ENCODE measurements at places on chromosomes 4 and X. TPM values are rescaled to one million over a fixed set of nuclear protein-coding genes. Genes with fewer than 3 reads are reported as not detected.
A peak's percentile ranks its signal among the peaks of the same experiment; 100 is the strongest.

NLRP2B gene
- not detected for total RNA-seq

SMIM31 gene
- total RNA-seq, result not detected

PNMA6F gene
- not detected for total RNA-seq

RBM46 gene
- not detected for total RNA-seq

INTU gene
- total RNA-seq, result 7.9 TPM

EXOC1 gene
- 39.6 TPM for total RNA-seq

SMIM14 gene
- total RNA-seq, result 39.9 TPM

CT45A8 gene
- not detected for total RNA-seq

PAGE4 gene
- not detected for total RNA-seq

TMEM35A gene
- total RNA-seq, result 1.1 TPM

FGD1 gene
- total RNA-seq, result 8.2 TPM

LEF1 gene
- total RNA-seq, result 10.0 TPM

BST1 gene
- 0.80 TPM for total RNA-seq

EREG gene
- 46.5 TPM for total RNA-seq

DNA sequence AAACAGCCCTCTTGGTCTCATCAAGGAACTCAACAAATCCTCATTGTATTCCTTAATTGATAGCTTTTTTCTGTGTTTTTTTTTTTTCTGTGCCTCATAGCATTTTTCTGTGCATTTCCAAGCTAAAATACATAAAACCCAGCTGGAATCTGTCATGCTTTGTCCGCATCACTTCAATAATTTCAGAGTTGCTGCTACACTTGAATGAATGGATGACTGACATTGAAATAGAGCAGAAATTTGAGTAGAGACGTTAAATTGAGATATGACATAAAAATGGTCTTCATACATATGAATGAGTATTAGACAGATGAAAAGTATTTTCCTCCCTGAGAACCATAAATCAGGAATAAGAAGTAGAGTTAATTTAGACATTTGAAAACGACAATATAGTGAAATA lies 593.2 kb downstream of the TMA16 start:
- no peak for ATAC-seq

DNA sequence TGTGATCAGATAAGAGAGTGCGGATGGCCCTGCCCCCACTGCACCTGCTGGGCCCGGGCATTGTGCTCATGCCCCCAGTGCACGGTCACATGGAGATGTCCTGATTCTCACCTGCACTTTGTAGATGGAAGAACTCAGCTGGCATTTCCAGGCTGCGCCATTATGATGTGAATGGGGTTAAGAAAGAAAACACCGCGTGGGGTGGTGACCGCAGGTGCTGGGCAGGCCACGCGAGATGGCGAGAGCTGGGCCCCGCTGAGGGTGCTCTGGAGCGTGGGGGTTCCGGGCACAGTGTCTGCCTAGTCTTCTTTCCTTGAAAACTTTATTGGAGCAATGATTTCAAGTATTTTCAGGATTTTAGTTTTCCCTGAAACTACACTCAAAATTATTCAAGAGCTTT lies 17.8 kb upstream of the HGFAC start:
- no peak for ATAC-seq

- ATAC-seq, result no peak
Measured at GRCh38 chr4:84150177-84150576, 348.9 kb downstream of the NKX6-1 start.

- no peak for ATAC-seq
Measured at GRCh38 chr4:85867271-85867670, 392.3 kb downstream of the ARHGAP24 start.

DNA sequence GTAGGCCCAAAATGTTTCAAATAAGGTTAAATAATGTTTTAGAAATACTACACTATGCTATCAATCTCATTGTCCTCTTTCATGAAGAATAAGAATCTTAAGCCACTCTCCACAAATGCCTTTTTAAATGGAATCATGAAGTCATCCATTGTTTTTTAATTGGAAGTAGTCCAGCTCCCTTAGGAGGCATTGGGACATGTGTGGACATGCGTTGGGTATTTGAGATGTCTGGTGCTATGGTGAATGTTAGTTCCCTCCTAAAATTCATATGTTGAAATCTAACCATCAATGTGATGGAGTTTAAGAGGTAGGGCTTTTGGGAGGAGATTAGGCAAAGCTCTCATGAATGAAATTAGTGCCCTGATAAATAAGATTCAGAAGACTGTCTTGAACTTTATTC lies 289.0 kb downstream of the C4orf33 start:
- peak; percentile 77 for ATAC-seq

DNA sequence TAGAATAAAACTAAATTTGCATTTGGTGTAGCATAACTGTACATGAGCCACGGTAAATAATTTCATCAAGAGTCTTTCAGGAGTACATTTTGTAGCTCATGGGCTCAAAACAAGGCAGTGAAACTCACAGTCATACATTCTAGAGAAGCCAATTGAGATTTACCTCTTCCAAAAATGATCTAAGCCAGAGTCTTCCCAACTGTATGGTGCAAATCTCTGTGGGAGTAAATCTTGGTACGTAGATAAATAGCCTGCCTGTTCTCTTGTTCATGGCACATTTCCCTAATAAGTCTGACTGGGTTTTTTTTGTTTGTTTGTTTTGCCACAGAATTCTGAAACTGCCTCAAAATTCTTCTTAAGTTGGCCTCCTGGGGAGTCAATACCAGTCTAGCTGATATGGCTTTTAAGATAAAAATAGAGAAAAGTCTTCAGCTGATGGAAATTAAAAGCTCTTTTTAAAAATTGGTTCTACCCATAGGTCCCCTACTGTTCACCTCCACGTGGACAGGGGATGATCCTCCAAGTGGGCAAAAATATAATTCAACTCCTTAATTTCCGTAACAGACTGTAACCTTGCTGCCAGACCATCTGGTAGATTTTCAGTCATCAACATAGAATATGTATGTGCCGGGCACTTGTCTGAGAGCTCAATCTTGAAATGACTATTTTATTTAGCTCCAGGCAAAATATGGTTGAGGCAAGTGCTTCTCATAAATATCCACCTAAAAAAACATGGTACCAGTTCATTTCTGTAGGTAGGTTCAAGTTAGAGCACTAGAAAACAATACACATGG lies 365.4 kb downstream of the PDHA2 start:
- ATAC-seq, result no peak

- ATAC-seq, result no peak
Measured at GRCh38 chr4:176838601-176839433, 46.1 kb upstream of the VEGFC start.

DNA sequence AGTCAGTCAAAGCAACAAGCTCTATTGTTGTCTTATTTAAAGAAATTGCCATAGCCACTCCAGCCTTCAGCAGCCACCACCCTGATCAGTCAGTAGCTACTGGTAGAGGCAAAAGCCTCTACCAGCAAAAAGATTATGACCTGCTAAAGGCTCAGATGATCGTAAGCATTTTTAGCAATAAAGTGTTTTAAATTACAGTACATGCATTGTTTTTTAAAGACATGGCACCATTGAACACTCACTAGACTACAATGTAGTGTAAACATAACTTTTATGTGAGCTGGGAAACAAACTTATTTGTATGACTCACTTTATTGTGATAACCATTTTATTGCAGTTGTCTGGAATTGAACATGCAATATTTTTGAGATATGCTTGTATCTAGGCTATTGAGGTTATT lies 32.3 kb upstream of the DYNLT3 start:
- no peak for ATAC-seq

GRCh38 chrX:134600714-134601113 lies 57.6 kb downstream of the PLAC1 start:
- ATAC-seq, result no peak

DNA sequence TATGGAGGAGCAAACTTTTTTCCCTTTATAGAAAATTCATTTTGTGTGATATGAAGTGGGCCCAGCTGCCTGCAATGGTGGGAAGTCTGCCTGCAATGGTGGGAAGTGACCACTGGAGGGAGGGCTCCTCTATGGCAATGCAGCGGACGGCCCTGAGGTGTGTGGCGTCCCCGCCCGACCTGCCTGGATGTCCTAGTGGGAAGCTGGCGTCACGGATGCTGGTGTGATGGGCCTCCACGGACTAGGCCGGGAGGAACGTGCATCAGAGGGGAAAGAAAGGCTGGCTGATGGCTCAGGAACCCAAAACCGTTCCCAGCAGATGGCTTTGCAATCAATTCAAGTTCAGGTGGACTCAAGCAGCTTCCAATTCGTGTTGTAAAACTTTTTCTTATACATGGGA lies 177.9 kb downstream of the AFAP1 start:
- peak; percentile 55 for ATAC-seq

- no peak for ATAC-seq
Measured at GRCh38 chr4:74942918-74943253, 10.0 kb downstream of the PARM1 start.

GRCh38 chr4:143382596-143382995 lies 45.9 kb downstream of the GAB1 start:
- no peak for ATAC-seq

- no peak for ATAC-seq
Measured at GRCh38 chr4:147578593-147578992, 38.6 kb upstream of the TMEM184C start.

GRCh38 chr4:60266505-60266904 lies 933.6 kb upstream of the ADGRL3 start:
- ATAC-seq, result no peak

DNA sequence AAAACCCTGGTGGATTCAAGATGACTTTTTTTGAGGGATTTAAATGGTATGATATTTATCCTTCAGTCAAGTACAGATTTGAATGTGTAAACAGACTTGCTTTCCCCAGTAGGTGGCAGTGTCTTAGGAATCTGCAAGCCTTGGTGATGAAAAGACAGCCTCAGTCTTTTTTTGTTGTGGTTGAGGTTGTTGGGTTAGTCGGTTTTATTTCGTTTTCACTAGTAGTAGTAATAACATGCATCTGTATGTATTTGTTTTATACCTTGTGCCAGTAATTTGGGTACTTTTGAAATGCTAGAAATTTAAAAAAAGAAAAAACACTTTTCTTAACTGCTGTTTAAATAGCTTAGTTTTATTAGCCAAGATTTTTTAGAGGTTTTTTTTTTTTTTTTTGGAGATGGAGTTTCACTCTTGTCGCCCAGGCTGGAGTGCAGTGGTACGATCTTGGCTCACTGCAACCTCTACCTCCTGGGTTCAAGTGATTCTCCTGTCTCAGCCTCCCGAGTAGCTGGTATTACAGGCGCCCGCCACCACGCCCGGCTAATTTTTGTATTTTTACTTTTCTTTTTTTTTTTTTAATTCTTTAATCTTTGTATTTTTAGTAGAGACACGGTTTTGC lies 39.2 kb downstream of the COPS4 start:
- ATAC-seq, result peak; percentile 77

- no peak for ATAC-seq
Measured at GRCh38 chr4:8847331-8847730, 24.3 kb downstream of the HMX1 start.

- no peak for ATAC-seq
Measured at GRCh38 chr4:186684220-186684619, 39.4 kb downstream of the FAT1 start.

DNA sequence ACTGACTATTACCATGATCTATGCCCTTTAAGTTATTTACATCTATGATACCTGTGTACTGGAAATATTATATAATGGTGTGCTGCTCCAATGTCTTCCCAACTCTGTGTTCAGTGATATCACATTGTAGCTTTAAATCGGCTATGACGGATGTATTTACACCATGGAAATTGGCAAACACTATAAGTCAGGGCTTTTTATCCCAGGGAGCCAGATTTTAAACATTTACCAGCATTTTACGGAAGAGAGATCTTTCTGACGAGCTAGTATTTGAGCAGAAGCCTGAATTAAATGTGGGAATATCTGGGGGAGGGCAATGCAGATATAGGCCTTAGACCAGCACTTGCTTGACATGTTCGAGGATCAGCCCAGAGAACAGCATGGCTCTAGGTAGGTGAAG lies 7.7 kb upstream of the PGM2 start:
- no peak for ATAC-seq

- no peak for ATAC-seq
Measured at GRCh38 chrX:147850875-147851274, 60.8 kb upstream of the FMR1 start.

GRCh38 chr4:152630324-152630723 lies 49.5 kb downstream of the TMEM154 start:
- no peak for ATAC-seq

DNA sequence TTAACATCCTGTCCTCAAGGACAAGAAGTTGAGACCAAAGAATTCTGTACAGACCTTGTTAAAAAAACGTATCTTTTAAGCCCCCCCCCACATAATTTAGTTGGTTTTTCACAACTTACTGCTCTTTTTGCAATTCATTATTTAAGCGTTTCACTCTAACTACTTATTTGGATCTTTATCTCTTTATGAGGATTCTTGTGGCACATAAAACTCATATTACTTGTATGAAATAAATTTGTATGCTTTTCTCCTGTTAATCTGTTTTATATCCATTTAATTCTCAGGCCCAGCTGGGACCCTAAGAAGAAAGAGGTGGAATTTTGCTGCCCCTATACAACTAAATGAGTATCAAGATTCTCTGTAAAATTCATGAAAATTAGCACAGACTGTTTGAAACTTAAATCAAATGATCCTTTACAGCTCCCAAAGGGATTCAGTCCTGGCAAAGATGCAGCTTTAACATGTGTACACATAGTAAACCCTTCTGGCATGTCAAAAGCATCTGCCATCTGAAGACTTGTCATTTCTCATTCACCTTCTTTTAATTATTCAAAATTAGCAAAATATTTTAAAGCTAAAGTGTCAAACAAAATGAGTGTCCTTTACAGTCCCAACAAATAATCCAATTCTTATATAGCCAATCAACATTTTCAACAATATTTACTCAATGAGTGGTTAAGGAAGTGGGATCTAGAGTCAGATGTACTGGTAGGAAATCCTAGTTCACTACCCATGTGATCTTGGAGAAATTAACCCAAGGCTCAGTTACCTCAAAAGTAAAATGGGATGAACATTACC lies 17.7 kb downstream of the ARAP2 start:
- no peak for ATAC-seq

DNA sequence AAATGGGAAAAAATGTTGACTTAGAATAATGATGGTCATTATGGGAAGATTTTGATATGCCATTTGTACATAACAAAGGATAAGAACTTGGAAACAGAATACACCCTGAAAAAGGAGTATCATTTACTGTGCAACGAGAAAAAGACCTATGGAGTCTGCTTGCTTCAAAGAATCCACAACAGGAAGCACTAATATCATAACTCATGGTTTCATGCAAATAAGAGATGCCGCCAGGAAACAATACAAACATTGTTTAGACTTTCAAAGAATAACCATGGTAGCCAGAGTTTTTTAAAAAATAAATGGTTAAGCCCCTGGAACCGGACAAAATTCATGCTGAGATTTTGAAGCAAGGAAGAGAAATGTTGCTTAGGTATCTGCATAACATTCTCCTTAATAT lies 139.9 kb upstream of the ETNPPL start:
- ATAC-seq, result no peak

- ATAC-seq, result peak; percentile 54
Measured at GRCh38 chr4:153223930-153224329, 19.7 kb downstream of the TRIM2 start.

- no peak for ATAC-seq
Measured at GRCh38 chr4:18934197-18934596, 912.6 kb upstream of the LCORL start.

GRCh38 chr4:35925806-35926205 lies 318.5 kb downstream of the ARAP2 start:
- no peak for ATAC-seq

Measured in esophagus mucosa (tissue), 1 donor.